ENCODE measurements at places on chromosomes 4 and X.
A peak's percentile ranks its signal among the peaks of the same experiment; 100 is the strongest.

DNA sequence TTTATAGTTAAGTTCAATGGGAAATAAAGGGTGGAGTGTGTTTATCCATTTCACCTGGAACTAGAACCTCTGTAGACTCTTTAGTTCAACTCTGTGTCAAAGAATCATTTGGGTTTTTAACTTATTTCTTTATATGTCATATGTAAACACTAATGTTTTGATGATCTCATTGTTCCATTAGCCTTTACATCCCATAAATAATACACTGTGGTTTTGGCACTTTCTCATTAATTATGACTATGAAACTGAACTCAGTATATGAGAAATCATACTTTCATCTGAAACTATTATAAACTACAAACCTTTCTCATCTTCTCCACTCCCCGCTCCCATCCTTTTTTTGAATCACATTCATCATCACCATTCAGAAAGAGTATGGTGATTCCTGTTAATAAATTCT, 31.0 kb downstream of the F8 start:
- DNase-seq = no peak

DNA sequence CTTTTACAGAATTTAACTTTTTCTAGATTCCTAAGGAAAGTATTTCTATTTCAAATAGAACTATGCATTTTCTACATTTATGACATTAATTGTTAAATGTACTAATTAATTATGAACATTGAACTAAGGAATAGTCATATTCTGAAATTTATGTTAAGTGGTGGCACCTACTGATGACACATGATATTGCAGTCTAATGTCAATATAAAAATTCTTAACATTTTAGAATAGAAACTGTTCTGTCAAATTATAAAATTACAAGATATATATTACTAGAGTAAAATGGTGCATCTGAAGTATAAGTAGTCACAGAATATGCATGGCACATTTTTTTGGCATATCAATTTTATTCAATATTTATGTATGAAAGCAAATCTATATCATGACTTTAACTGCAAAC, 40.2 kb upstream of the NDNF start:
- no peak for DNase-seq

GRCh38 chrX:125204681-125205132, 115.0 kb upstream of the TEX13C start:
- DNase-seq = no peak

- DNase-seq = no peak
Measured at GRCh38 chrX:112888916-112889315, 48.3 kb upstream of the AMOT start.

DNA sequence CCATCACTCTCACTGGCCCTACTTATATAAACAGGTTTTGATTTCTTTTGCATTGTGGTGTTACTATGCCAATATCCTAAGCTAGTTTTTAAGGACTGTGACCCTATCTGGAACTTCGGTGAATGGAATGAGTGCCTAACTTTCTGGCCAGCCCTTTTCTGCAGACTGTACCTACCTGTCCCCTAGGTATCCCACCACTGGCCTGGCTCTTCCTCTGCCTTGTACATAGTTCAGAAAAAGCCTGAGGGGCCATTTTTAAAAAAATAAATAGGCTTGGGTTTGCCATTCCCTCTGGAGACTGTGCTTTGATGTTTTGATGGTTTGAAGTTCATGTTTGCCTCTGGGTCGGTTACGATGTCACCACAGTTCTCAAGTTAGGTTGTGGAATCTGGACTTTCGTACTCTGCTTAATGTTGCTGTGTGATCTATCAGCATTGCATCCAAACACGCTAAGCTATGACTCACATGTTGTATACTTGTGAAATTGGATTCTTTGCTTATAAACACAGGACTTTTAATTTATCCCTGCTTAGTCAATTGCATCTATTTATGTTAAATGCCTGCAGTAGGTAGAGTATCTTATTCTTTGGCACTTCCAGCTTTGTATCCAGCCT, 182.0 kb downstream of the ANKRD50 start:
- no peak for DNase-seq

- DNase-seq = peak; percentile 7
Measured at GRCh38 chr4:8599657-8600056, 7.1 kb downstream of the CPZ start.

DNA sequence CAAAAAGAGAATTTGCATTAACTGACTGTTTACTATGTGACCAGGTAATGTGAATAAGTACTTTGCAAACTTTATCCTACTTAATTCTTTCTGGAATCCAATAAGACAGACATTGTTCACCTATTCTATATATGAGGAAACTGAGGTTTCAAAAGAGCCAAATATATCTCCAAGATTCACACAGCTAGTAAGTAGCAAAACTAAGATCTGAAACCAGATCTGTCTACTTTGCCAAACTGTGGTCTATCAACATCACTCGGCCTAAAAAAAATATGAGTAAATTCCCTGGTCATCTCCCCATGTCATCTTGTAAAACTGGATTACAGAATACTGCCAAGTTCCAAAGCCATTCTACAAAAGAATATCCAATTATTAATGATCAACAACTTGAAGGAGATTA, 52.8 kb downstream of the ANAPC10 start:
- no peak for DNase-seq

DNA sequence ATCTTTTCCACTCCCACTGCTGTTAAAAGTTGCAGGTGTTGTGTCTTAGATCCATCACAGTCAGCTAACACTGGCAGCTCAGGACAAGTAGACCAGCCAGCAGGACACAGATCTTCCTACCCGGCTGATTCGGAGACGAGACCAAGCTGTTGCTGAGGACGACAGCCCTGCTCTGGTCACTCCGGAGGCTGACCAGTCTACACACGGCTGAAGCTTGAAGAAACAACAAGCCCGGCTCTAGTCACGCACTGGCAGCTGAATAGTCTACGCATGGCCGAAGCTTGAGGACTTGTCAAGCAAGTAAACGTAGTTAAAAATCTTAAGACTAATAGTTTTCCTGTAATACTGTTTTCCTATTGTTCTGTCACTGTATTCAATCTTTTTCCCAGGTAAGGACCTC, 1.8 kb downstream of the ACOX3 start:
- no peak for DNase-seq

DNA sequence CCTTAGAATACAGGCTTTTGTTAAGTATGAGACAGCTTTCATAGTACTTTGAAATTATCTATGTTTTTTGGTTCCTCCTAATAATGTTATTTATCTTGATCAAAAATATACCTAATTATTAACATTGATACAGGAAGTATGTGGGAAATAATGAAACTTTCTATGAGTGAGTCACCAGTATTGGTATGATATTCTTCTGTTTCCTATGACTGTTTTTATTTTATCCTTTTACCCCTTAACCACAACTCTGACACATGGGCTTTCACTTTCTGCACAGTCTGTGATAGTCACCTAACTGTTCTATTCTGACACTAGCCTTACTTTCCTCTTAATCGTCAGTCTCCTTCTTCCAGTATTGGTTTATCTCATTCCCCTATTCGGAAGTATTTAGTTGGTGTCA, 4.7 kb downstream of the THAP9 start:
- DNase-seq = no peak

- no peak for DNase-seq
Measured at GRCh38 chr4:10035130-10035529, 13.8 kb upstream of the SLC2A9 start.

DNA sequence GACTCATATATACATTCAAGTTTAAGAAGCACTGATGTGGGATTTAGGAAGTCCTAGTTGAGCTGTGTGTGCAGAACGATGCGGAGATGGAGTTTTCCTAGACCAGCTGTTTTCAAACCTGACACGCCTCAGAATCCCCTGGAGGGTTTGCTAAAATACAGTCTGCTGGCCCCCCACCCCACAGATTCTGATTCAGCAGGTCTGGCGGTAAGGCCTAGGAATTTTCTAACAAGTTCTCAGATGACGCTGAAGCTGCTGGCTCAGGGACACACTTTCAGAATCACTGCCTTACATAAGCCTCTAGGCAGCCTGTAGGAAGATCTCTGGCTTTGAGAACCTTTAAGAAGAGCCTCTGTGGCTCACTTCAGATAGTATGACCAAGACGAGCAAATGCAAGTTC, 73.1 kb downstream of the PHEX start:
- DNase-seq = no peak

- DNase-seq = no peak
Measured at GRCh38 chr4:41189076-41189475, 25.3 kb downstream of the APBB2 start.

DNA sequence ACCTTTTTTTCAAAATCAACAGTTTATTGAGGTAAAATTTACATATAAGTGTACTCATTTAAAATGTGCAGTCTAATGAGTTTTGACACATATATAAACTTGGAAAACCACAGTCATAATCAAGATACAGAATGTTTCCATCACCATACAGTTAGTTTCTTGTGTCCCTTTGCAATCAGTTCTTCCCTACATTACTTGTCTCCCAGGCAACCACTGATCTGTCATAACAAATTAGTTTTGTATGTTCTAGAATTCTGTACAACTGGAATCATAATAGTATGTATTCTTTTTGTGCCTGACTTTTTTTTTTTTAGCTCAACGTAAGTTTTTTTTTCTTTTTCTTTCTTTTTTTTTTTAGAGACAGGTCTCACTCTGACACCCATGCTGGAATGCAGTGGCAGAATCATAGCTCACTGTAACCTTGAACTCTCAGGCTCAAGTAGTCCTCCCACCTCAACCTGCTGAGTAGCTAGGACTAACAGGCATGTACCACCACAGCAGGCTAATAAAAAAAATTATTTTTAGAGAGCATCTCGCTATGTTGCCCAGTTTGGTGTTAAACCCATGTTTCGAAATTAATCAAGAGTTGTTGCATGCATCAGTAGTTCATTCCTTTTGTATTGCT, 26.9 kb downstream of the ARFIP1 start:
- no peak for DNase-seq

DNA sequence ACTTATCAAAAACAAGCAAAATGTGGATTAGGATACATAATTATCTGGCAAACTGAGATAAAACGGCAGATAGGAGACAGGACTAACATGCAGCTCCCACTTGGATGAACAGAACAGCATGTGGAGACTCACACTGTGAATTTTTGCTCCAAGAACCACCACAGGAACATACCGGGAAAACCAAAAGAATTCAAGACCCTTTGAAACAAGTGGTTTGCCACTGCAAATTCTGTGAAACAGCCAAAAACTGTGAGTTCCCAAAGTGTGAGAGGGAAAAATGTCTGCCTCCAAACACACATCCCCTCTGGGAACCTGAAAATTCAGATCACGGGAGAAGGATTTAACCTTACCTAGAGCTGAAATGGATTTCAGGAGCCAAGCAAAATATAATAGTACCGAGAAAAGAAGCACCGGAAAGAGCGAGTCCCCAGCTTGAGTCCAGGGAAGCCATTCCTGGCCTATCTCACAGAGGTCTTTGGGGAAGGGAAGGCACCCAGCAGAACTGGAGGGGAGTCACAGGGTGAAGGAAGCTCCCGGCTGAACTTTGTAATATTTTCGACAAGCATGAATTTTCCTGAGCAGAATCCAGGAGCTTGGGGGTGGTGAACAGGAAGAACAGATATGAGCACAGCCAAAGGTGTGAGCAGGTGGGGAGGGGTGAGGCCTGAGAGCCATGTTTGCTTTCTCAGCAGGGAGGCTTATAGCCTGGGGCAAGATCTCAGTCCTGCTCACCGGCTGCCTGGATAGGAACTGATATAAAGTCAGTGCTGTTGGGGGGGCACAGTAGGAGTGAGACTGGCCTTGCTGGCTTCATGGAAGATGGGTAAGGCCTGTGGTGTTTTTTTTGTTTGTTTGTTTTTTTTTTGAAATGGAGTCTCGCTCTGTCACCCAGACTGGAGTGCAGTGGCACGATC, 23.9 kb downstream of the MANBA start:
- DNase-seq = no peak

Measured in pons (tissue), 1 donor.